ENCODE measurements at places on chromosomes 3 and 15.

DNA sequence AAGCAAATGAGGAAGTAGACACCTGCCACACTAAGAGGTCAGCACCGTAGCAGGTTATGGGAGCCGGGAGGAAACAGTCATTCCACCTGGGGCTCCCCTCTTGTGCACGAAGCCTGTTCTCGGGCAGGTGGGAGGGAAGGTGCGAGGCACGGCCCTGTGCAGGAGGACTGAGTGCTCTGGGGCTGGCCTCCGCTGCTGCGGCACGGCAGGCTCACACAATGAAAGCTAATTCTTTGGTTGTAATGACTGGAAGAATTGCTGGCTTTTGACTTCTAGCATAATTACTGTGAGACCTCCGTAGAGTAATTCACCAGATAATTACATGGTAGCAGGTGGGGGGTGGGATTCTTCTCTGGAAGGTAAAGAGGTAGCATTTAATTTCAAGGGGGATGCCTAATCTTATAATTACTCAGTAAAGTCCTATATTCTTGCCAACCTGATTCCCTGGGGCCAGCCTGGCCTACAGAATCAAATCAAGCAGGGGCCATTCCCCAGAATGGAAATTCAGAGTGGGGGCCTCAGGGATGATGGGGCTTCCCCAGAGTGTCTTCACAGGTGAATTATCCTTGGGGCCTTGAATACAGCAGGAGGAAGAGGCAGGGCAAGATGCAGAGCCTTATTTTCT lies 129.1 kb downstream of the TPRA1 start:
- DNase-seq: no peak

- DNase-seq: no peak
These were observed 96.7 kb downstream of the LSM3 start for GRCh38 chr3:14274999-14275961.

- DNase-seq: no peak
These were observed at the start of gene PLSCR2 for GRCh38 chr3:146469150-146470017. Gene PLSCR2, minus strand, starts transcription at chr3:146469561. Its CDS starts 9,657 bp downstream, at chr3:146459904.

DNA sequence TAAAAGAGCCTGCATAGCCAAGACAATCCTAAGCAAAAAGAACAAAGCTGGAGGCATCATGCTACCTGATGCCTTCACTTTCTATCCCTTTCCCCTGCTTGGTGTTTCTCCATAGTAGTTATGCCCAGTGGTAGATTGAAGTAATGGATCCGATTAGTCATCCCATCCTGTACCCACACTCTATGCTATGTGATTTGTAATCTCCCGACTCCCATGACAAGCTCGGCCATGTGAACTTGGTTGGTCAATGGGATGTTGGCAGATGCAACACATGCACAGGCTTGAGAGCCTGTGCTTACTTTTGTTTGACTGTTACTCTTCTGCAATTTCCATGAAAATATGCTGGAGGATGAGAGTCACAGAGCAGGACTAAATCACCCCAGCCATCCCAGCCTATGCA lies 334.9 kb upstream of the DPH6 start:
- DNase-seq: no peak

GRCh38 chr15:40714144-40714543 lies 19.2 kb downstream of the RAD51 start:
- DNase-seq: no peak

DNA sequence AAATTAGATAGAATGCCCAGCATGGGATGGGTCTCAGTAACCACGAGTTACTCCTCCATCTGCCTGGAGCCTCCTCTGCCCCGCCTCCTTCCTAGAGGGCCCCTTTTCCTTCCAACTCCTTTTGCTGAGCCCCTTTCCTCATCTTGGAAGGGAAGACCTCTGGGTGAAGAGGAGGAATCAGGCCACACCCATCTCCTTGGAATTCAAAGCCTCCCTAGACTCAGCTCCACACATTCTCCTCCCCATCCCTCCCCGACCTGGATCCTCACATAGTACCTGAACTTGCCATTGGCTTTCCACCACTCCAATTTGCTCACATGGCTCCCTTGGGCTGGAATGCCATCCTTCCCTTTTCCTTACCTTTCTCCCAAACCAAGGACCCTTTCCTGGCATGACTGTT lies 128.8 kb downstream of the SMAD6 start:
- DNase-seq: no peak

GRCh38 chr3:130841357-130841756 lies 52.5 kb upstream of the ATP2C1 start:
- no peak for DNase-seq

GRCh38 chr3:188605905-188606304 lies 451.9 kb downstream of the LPP start:
- no peak for DNase-seq

DNA sequence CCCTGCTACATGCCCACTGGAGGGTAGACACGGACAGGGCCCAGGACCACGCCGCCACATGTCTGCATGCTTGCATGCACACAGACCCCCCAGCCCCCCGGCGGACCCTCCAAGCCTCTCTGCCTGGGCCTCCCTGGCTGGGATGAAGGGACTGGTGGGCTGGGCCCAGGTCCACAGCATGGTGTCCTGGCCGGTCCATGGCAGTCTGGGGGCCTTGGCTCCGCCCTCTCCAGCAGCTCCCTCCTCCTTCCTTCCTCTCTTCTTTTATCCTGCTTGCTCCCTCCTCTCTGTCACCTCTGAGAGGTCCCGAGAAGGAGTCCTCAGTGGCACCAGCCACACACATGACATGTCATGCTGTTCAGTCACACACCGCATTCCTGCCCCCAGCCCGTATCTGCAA lies 24.5 kb downstream of the DUSP7 start:
- DNase-seq: no peak

- no peak for DNase-seq
These were observed 16.1 kb upstream of the LARP6 start for GRCh38 chr15:70870051-70870450.

GRCh38 chr15:75069301-75069925 lies 46.0 kb downstream of the PPCDC start:
- no peak for DNase-seq

DNA sequence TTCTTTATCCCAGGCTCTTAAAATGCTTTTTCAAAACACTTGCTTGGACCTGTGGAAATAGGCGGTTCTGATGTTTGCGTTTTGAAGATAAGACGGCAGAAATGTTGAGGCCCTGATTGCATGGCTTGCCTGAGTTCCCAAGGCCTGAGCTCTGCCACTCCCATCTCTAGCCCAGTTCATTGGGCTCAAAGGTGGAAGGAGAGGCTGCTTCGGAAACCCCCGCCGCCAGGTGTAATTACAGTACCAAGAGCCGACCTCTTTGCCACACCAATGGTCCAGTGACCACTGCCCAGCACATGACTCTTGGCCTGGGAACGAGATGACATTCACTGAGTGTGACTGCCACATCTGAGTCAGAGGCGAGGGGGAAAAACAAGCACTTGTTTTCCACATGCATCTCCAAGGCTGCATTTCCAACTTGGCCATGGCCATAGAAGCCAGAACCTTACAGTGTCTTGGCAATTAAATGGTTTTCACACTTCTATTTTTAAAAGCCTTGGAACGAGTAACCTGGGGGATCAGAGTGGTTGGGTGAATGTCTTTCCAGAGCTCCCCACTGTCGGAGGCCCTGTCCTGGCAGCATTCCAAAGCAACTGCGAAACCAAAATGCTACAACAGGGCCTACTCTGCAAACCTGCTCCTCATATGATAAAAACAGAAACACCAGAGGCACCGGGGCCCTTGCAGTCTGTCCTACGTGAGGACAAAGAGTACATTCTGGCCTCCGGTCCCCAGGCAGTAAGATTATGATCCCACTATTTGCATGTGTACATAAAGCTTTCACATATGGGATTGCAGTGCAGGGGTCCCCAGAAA lies 63.8 kb upstream of the CGNL1 start:
- DNase-seq: no peak
